ENCODE measurements at places on chromosomes 7 and 10.
A peak's percentile ranks its signal among the peaks of the same experiment; 100 is the strongest.

DNA sequence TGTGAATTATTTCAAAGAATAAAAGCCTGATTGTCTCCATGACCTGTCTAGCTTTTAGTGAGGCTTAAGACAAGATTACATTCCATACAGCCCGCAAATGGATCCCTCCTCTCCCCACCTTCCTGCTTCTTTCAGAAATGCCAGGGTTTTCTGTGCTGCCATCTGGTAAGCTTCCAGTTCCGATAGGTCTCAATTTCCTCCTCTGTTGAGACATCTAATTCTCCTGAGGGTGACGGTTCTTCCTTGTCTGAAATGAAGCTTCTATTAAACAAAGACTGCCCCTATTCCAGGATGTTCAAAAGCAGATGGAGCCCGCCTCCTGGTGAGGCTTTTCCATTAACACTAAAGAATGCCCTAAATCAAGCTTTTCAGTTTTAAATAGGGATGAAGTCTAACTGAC lies 295.6 kb downstream of the PTPRN2 start:
- DNase-seq, result no peak

DNA sequence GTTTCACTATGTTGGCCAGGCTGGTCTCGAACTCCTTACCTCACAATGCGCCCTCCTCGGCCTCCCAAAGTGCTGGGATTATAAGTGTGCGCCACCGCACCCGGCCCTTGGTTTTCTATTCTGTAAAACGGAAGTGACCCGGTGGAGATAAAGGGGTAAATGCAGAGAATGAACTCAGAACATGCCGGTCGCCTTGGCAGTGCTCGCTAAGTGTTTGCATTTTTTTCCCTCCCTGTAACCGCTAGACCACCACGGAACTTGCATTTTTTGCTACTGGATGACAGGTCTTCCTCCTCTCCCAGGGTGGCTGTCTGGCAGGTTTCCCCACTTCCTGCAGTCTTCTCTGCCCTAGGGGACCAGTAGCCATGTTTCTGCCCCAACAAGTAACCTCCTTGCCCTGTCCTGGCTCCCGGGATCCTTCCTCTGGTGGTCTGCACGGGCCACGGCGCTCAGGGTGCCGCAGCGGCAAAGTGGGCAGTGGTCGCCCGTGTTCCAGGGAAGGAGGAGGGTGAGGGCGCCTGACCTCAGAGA lies 18.8 kb upstream of the GNA12 start:
- DNase-seq, result peak; percentile 33

- no peak for DNase-seq
These were observed 311.4 kb upstream of the LRGUK start for GRCh38 chr7:133815611-133816210.

- peak; percentile 17 for DNase-seq
These were observed 140.5 kb downstream of the CUX1 start for GRCh38 chr7:101957744-101958525.

Measured in activated CD4-positive, alpha-beta T cell treated with anti-CD3 and anti-CD28 coated beads, Interleukin-2, Interleukin-6, amounts not matched to agents 100 ng/mL and 50 ng/mL, durations not matched to agents 16 hours and 8 hours (primary cell).